ENCODE measurements at places on chromosomes 2 and 18.

DNA sequence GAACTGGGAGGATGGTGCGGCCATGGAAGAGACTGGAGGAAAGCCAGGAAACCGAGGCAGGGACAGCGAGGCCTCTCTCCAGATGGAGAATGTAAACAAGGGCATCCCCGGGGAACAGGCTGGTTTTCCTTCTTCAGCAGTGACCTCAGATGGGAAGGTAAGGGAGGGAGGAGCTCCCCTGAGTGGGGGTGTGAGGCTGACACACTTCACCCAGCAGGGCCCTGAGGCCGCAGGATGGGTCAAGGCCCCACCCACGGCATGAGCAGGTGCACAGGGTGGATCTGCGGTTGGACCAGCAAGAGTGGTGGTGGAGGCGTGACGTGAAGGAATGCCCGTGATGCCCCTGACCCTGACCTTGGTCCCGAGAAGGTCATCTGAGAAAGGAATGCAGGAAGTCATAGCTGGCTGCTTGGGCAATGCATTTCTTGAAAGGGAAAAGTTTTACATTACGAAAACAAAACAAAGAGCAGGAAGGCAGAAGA, 48.1 kb downstream of the ADCY3 start:
- no peak for DNase-seq

GRCh38 chr18:35463050-35463449, 34.7 kb downstream of the INO80C start:
- DNase-seq, result no peak

DNA sequence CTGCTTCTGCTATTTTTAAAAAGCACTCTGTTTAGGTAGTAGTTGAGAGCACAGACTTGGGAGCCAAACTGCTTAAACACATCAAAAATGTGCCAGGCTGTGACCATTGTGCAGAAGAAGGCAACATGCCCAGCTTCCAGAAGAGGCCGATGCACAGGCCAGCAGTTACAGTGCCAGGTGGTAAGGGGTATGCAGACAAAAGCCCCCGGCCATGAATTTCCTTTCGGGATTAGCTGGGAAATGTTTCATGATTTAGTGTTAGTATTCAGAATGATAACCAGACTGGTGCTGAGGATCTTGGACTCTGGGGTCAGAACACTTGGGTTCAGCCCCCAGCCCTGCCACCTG, 40.0 kb upstream of the ATG16L1 start:
- DNase-seq, result no peak

DNA sequence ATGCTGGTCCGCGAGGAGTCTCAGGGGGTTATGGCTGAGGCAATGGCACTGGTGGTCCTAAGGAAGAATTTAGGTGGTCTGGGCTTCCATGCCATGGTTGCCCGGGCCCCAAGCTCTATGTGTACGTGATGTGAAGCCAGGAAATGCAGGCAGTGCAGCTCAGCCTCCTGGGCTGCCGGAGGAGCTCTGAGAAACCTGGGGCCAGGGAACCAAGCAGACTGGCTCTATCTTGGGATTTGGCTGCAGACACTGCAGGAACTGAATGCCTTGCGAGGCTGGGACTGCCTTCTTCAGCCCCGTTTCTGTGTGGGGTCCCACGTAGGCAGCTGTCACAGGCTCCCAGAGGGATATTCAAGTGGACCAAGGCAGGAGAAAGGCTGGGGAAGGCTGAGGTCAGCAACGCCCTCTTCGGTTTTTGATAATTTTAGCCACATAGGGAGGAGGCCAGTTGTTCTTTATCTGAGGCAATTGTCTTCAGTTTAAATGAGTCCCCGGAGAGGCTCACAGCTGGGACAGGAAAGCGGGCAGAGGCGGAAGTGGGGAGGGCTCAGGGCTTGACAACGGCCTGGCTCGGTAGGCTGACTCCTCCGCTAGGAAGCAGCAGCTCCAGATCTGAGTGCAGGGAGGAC, 77.7 kb downstream of the RHOB start:
- DNase-seq, result no peak

GRCh38 chr2:232296776-232297525, 81.6 kb upstream of the ALPP start:
- DNase-seq, result no peak

- no peak for DNase-seq
These were observed 46.5 kb downstream of the NCK2 start for GRCh38 chr2:105791229-105791628.

- no peak for DNase-seq
These were observed 71.8 kb upstream of the HS6ST1 start for GRCh38 chr2:128390256-128390990.

GRCh38 chr18:22045221-22045918, 124.0 kb upstream of the GATA6 start:
- DNase-seq, result no peak
